ENCODE measurements at places on chromosomes 2 and 18.

GRCh38 chr18:57951117-57951796, 92.8 kb upstream of the NEDD4L start:
- DNase-seq = no peak

- no peak for DNase-seq
Observed at GRCh38 chr2:135555311-135555710, 24.0 kb downstream of the R3HDM1 start.

DNA sequence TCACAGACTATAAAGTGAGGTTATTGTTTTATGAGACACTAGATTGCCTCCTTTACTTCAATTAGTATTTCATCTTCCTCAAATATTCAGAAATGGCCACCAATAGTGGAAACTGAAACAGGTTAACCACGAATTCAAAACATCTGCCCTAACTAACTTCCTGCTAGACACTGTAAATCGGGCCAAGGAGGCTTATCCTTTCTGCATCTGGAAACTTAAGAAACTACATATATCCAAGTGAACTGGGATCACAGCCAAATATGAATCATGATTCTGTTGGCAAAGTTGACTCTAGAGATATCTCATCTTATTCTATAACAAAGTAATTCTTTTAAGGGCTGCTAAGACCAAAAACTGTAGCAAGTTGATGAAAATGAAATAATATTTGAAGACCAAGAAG, 136.6 kb upstream of the ZC3H15 start:
- no peak for DNase-seq

DNA sequence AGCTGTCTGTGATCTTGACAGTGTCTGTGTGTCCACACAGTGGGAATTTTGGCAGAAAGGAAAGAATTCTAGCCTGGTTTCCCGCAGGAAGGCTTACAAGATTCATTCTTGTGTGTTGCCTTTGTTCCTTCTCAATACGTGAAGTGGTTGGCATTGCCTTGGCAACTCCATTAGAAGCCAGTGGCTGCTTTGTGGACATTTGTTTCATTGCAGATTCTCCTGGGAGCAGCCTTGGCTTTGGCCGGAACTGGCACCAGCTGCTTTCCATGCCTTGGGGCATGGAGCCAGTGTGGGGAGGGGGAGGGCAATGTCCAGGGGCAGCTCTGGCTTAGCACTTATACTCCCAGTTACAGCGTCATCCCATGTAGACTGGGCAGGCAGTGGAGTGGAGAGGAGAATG, 39.4 kb downstream of the KIF5C start:
- DNase-seq = no peak

GRCh38 chr18:59704146-59704545, 6.9 kb upstream of the CCBE1 start:
- DNase-seq = no peak

GRCh38 chr2:207655000-207655399, 29.8 kb upstream of the METTL21A start:
- DNase-seq = no peak

DNA sequence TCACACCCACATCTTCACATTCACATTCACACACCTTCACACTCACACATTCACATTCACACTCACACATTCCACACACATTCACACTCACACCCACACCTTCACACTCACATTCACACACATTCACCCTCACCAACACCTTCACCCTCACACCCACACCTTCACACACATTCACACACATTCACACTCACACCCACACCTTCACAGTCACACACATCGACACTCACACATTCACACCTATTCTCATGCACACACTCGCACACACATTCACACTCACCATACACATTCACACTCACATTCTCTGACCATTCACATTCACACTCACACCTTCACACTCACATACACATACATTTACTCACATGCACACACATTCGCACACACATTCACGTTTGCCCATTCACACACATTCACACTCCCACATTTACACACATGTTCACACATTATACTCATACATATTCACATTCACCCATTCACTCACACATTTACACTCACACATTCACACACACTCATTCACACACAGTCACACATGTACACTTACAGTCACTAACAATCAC, 62.7 kb downstream of the BIN1 start:
- DNase-seq = no peak

DNA sequence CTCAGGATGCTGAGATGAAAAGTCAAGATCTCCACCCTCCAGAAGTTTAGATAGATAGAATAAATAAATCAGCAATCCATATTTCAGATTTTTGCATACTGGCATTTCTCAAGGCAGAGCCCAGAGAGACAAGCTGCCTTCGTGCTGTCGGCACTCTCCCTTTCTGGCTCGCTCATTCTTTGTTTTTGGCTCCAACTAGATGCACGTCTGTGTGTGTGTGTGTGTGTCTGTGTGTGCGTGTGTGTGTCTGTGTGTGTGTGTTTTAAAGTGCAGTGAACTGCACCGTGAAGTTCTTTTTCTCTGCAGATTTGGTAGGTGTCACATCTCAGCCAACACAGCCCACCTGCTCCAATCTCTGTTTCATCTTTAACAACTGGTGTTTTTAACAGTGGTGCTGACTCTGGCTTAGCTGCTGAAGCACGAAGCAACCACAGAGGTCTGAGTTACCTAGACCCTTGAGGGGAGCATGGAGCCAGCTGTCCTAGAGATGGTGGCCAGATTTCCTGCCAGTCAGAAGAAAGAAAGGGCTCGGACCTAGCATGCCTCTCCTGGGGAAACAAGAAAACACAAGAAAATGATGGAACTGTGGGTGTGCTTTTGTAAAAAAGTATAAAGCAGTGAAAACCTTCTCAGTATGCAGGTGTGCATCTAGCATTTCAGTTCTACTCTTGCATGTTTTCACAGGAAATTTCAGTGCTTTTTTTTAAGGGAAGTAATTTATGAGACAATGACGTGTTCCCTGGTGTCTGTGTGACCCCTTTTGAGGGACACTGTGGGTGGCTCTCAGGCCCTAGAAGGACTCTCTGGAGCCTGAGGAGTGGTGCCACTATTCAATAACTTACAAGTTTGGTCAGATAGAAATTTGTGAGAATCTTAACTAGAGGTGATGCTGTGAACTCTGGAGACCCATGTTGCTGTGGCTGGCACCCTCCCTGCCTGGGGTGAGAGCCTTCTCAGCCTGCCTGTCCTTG, 364.3 kb downstream of the RNF144A start:
- DNase-seq = no peak

GRCh38 chr18:11899063-11899462, 9.1 kb downstream of the MPPE1 start:
- DNase-seq = no peak
